Activated B cell treated with CpG ODN at 0.5 μM for 24 hours (primary cell): ENCODE measurements at places on chromosomes 12 and 14. TPM values are rescaled to one million over a fixed set of nuclear protein-coding genes. Genes with fewer than 3 reads are reported as not detected.

The GPD1 gene
- total RNA-seq: 0.46 and 0.60 TPM in 2 replicates

The MYF6 gene
- not detected in 2 replicates for total RNA-seq

The BEGAIN gene
- not detected in 2 replicates for total RNA-seq

The SLCO1B1 gene
- total RNA-seq: not detected in 2 replicates

The GPR84 gene
- total RNA-seq: not detected in 2 replicates

The SAMD4A gene
- 6.4 and 8.7 TPM in 2 replicates for total RNA-seq

The PTPRR gene
- total RNA-seq: not detected in 2 replicates

The PIWIL1 gene
- total RNA-seq: not detected in 2 replicates

The TCTN2 gene
- total RNA-seq: 10.3 and 11.9 TPM in 2 replicates

The AICDA gene
- total RNA-seq: 3.6 and 7.7 TPM in 2 replicates

The SIX6 gene
- total RNA-seq: not detected in 2 replicates

The NGB gene
- total RNA-seq: not detected in 2 replicates
